ENCODE measurements at places on chromosomes 11 and 22. TPM values are rescaled to one million over a fixed set of nuclear protein-coding genes. Genes with fewer than 3 reads are reported as not detected.

GRCh38 chr11:45385844-45386243, 99.7 kb upstream of the SYT13 start:
- DNase-seq: no peak
- H3K36me3 ChIP-seq: no peaks in the 10 kb centered on the region
- H3K4me3 ChIP-seq: no peak overlapping the region

- H3K4me1 ChIP-seq: peaks cover 26% of the 10 kb centered on the region
- H3K27ac ChIP-seq: peak overlapping the region; percentile 41
- peaks cover 14% of the 10 kb centered on the region for H3K36me3 ChIP-seq
- DNase-seq: no peak
- H3K4me3 ChIP-seq: peak overlapping the region; percentile 49
Measured at GRCh38 chr11:31804312-31805036, 6.6 kb downstream of the PAX6 start.

DNA sequence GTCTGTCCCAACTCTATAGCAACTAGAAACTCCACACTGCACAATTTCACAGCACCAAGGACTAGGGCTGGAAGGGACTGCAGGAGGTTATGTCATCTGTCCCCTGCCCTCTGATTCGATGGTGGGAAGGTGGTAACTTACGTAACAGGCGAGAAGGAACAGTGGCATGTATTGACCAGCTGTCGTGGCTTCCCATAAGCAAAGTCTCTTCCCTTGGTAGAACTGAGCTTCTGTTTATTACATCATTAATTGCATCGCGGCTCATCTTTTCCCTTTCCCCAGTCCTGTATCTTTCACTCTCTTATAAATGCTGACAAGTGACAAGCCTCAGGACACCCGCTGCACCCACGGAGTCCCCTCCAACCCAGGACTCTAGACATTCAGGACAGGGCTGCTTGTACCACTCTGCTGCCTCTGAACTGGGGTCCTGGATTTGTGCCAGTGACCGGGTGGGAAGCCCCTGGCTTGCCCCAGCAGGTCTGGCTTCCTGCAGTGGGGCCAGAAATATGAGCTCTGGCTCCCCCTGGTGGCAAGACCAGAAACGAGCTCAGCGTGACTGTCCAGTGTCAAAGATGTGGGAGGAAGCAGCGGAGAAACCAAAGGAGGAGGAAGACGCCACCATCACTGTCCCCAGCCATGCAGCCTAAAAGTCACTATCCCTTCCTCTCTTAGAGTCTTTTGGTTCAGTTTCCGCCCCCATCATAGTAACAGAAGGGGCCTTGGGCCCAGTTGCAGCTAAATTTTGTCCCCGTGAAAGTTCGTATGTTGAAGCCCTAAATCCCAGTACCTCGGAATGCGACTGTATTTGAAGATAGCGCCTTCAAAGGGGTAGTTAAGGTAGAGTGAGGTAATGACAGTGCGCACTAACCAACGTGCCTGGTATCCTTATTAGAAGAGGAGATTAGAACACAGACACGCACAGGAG, 84.5 kb downstream of the ISX start:
- no peak overlapping the region for H3K4me3 ChIP-seq
- no peaks in the 10 kb centered on the region for H3K36me3 ChIP-seq
- no peaks in the 10 kb centered on the region for H3K4me1 ChIP-seq
- peaks cover 7% of the 10 kb centered on the region for H3K27me3 ChIP-seq

DNA sequence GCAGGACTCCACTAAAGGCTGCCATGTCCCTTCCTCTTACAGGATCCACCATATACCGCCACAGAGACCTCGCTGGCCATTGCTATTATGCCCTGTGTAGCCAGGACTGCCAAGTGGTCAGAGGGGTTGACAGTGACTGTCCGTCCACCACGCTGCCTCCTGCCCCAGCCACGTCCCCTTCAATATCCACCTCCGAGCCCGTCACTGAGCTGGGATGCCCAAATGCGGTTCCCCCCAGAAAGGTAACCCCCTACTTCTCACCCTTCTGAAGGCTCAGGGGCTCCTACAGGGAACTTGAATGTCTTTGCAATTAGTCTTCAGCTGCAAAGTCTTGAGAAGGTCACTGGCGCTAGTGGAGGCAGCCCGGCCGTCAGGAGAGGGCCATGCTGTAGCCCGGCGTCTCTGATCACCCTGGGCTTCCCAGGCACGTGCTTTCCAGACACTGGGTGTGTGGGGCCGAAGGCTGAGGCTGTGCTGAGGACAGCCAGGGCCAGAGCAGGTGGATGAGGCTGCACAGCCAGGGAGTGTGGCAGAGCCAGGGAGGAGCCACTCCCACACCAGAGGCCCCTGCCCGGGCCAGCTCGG, 30.0 kb upstream of the MUC5B start:
- H3K4me3 ChIP-seq: no peak overlapping the region
- no peaks in the 10 kb centered on the region for H3K27me3 ChIP-seq
- H3K27ac ChIP-seq: no peak overlapping the region
- DNase-seq: no peak

DNA sequence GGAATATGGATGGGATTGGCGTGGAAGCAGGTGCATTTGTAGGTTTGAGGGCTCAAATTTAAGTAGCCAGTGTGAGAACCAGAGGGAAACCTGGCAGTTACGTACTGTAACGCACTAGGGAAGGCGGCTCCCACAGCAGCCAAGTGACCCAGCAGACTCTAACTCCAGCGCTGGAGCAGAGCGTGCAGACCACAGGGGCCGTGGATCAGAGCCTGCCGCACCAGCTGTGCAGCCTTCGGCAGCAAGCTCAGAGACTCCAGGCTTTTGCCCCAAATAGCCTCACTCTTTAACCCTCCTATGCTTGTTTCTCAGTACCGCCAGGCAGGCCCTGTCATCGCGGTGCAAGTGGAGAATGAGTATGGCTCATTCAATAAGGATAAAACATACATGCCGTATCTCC, 12.3 kb downstream of the GLB1L3 start:
- H3K27me3 ChIP-seq: no peaks in the 10 kb centered on the region
- H3K4me1 ChIP-seq: no peaks in the 10 kb centered on the region
- H3K4me3 ChIP-seq: no peak overlapping the region
- no peak for DNase-seq

- peaks cover 13% of the 10 kb centered on the region for H3K36me3 ChIP-seq
- H3K27me3 ChIP-seq: no peaks in the 10 kb centered on the region
- DNase-seq: no peak
- H3K4me1 ChIP-seq: peaks cover 8% of the 10 kb centered on the region
- no peak overlapping the region for H3K4me3 ChIP-seq
- H3K27ac ChIP-seq: no peak overlapping the region
Measured at GRCh38 chr11:67177399-67178281, 58.6 kb downstream of the KDM2A start.

DNA sequence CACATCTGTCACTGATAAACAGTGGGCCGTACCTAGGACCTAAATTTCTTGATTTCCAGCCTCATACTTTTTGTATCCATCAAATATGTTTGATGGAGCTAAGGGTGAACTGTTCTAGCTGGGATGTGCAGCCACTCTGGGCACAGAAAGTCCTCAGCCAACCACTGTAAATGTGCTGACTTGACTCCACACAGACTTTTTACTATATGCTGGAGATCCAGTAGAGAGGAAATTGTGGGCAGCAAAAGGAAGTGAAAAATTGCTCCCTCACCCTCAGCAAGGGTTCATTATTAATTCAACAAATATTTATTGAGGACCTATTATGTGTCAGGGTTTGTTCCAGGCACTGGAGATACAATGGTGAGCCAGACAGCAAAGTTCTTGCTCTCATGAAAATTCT, 54.2 kb upstream of the AMPD3 start:
- no peaks in the 10 kb centered on the region for H3K27me3 ChIP-seq

The KCNC1 gene
- not detected for total RNA-seq

The TBX10 gene
- total RNA-seq: not detected

The MUC2 gene
- total RNA-seq: not detected

Data from activated CD4-positive, alpha-beta T cell treated with anti-CD3 and anti-CD28 coated beads, Interleukin-2, amount 10 ng/mL, durations not matched to agents 7 days and 5 days (primary cell).